T-cell (primary cell): ENCODE measurements at places on chromosomes 16 and 17. TPM values are rescaled to one million over a fixed set of nuclear protein-coding genes. Genes with fewer than 3 reads are reported as not detected.

Gene CHST5
- not detected for total RNA-seq

Gene KIF2B
- total RNA-seq, result not detected

Gene ADAD2
- not detected for total RNA-seq

Gene C17orf67
- 8.4 TPM for total RNA-seq

Gene SCGB1C2
- not detected for total RNA-seq

Gene KRT40
- total RNA-seq, result not detected

Gene LGALS9B
- 0.60 TPM for total RNA-seq

DNA sequence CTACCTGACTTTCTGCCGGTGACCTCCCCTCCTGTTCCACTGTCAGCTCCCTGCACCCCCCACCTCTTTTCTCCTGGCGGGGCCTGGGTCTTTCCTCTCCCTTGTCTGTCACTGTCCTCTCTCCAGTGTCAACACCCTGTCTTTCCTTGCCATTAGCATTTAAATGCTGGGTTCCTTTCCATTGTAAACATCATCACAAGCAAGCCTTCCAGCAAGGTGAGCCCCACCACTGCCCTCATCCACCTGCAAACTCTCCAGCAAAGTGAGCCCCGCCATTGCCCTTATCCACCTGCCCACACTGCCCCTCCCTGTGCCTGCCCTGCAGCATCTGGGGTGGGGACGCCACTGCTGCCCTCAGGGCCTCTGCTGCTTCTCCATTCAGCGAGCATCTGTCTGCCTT is 195.0 kb downstream of the ENGASE start:
- DNase-seq, result no peak
- H3K4me3 ChIP-seq, result no peak overlapping the region
- no peak overlapping the region for H3K27ac ChIP-seq
- H3K27me3 ChIP-seq, result peaks cover 65% of the 10 kb centered on the region

DNA sequence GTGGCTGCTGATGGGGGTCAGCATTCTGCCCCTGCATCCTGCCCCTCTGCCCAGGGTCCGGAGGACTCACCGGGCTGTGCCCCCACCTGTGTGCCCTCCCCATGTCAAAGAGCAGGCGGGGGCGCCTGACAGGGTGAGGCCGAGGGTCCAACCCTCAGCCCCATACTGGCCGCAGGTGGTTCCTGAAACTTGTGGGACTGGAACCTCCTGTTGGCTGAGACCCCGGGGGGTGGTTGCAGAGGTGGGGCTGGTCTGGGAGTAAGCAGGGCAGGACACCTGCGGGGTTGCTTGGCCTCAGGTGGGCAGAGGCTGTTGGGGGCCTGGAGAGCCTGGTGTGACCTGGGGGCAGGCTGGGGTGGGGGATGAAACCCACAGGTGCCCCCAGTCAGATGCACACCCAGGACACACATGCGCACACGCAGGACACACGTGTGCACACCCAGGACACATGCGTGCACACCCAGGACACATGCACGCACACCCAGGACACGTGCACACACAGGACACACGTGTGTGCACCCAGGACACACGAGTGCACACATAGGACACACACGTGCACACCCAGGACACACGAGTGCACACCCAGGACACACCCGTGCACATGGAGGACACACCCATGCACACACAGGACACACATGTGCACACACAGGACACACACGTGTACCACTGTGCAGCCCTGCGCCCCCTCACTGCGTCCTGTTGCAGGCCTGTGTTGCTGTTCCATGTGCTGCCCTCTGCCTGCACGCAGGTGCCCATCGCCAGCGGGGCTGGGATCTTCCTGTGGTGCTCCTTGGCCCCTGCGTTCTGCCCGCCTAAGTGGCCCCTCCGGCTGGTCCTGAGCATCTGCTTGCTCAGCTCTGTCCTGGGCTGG is 31.4 kb downstream of the SOX8 start:
- no peaks in the 10 kb centered on the region for H3K36me3 ChIP-seq
- no peaks in the 10 kb centered on the region for H3K4me1 ChIP-seq
- H3K4me3 ChIP-seq, result no peak overlapping the region
- H3K27me3 ChIP-seq, result no peaks in the 10 kb centered on the region
- no peak overlapping the region for H3K27ac ChIP-seq

DNA sequence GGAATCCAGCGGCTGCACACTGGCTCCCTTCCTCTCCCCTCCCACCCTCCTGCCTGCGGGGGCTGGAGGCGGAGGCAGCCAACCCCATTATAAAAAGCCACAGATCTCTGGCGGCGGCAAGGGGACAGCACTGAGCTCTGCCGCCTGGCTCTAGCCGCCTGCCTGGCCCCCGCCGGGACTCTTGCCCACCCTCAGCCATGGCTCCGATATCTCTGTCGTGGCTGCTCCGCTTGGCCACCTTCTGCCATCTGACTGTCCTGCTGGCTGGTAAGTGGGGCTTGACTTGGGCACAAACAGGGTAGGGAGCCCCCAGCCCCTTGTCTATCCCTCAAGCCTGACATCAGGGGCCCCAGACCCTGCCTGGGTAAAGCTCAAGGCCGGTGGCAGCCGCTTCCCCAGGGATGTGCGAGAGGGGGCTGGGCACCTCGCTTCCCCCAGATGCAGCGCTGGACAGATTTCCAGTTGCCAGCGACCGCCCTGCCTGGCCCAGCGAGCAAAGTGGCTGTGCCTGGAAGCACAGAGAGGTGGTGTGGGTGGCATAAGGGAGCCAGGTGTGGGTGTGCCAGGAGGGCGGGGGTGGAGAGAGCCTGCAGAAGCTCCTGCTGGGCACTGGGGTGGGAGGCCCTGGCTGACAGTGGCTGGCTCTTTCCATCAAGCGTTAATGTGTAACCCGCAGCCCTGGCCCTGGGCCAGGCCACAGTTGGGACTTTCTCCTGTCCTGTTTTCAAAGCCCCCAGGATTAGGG is at the start of gene CX3CL1:
CX3CL1 (plus strand) TSS at position 119 of the 745 bp plus-strand sequence; CDS start at position 198, 79 bp downstream.
- DNase-seq, result no peak
- no peak within 1 kb of the TSS for H3K4me3 ChIP-seq
- H3K27me3 ChIP-seq, result no peaks in the 10 kb centered on the region
- no peaks in the 10 kb centered on the region for H3K4me1 ChIP-seq

- H3K27ac ChIP-seq, result no peak overlapping the region
- no peak for DNase-seq
- H3K4me3 ChIP-seq, result no peak overlapping the region
- no peaks in the 10 kb centered on the region for H3K4me1 ChIP-seq
- H3K27me3 ChIP-seq, result peaks cover 17% of the 10 kb centered on the region
Observed at GRCh38 chr16:58440131-58440530, 47.9 kb downstream of the GINS3 start.

DNA sequence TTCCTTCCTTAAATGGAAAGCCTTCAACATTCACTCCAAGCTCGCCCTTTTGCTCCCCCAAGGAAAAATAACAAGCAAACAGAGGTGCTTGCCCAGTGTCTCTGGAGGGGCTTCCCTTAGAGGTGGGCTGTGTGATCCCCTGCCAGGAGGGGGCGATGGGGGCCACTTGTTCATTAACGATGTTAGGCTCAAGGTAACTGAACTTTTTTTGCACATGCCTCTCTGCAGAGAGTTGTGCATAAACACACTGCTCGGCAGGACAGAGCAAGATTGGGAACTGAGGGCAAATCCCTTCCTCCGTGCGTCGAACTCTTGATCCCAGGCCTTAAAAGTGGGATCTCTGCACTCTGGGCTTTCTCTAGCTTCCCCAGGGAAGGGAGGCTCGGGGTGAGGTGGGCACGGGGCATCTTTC is 15.5 kb upstream of the NAGLU start:
- H3K27ac ChIP-seq, result no peak overlapping the region
- no peaks in the 10 kb centered on the region for H3K27me3 ChIP-seq
- no peaks in the 10 kb centered on the region for H3K36me3 ChIP-seq
- H3K4me3 ChIP-seq, result no peak overlapping the region
- peaks cover 13% of the 10 kb centered on the region for H3K4me1 ChIP-seq

DNA sequence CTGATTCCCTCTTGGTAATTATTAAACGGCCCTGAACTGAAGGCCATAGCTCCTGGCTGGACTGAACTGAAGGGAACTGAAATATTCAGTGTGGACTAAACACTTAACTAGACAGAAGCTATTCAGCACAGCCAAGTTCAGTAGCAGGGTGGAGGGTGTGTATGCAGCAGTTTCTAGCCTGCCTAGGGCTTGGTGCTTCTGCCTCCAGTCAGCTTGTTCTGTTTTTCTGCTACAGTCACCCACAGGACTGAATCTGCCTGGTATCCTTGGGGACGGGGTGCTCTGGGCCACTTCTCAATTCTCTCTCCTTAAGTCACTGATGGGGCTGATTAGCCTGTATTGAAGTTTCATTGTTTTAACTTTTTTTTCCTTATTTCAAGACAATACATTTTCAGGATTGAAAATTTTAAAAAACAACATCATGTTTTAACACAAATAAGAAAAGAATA is 77.1 kb downstream of the WWP2 start:
- H3K36me3 ChIP-seq, result peaks cover 4% of the 10 kb centered on the region
- no peak for DNase-seq
- no peaks in the 10 kb centered on the region for H3K27me3 ChIP-seq
- no peak overlapping the region for H3K27ac ChIP-seq
- no peaks in the 10 kb centered on the region for H3K4me1 ChIP-seq
- H3K4me3 ChIP-seq, result no peak overlapping the region

GRCh38 chr17:65388911-65389310 is 172.5 kb downstream of the AXIN2 start:
- DNase-seq, result no peak
- H3K4me1 ChIP-seq, result peaks cover 5% of the 10 kb centered on the region
- H3K27ac ChIP-seq, result no peak overlapping the region
- H3K36me3 ChIP-seq, result no peaks in the 10 kb centered on the region
- no peaks in the 10 kb centered on the region for H3K27me3 ChIP-seq

DNA sequence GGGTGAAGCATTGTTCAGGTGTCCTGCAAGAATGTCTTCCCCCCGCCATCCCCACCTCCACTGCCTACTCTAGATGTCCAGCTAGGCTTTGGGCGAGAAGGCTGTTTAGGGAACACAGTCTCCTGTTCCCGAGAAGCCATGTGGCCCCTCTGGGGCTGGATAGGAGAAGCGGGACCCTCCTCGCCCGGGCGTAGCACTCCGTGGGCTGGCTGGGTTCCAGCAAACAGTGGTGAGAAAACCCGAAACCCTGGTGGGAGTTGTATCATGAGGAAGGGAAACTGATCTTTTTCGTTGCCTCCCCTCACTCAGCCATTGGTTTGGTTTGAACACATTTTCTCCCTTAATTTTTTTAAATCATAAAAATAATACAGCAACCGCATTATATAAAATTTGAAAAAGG is 56.6 kb downstream of the IRF8 start:
- no peak overlapping the region for H3K4me3 ChIP-seq
- H3K27ac ChIP-seq, result no peak overlapping the region
- H3K27me3 ChIP-seq, result peaks cover 10% of the 10 kb centered on the region
- no peaks in the 10 kb centered on the region for H3K36me3 ChIP-seq

DNA sequence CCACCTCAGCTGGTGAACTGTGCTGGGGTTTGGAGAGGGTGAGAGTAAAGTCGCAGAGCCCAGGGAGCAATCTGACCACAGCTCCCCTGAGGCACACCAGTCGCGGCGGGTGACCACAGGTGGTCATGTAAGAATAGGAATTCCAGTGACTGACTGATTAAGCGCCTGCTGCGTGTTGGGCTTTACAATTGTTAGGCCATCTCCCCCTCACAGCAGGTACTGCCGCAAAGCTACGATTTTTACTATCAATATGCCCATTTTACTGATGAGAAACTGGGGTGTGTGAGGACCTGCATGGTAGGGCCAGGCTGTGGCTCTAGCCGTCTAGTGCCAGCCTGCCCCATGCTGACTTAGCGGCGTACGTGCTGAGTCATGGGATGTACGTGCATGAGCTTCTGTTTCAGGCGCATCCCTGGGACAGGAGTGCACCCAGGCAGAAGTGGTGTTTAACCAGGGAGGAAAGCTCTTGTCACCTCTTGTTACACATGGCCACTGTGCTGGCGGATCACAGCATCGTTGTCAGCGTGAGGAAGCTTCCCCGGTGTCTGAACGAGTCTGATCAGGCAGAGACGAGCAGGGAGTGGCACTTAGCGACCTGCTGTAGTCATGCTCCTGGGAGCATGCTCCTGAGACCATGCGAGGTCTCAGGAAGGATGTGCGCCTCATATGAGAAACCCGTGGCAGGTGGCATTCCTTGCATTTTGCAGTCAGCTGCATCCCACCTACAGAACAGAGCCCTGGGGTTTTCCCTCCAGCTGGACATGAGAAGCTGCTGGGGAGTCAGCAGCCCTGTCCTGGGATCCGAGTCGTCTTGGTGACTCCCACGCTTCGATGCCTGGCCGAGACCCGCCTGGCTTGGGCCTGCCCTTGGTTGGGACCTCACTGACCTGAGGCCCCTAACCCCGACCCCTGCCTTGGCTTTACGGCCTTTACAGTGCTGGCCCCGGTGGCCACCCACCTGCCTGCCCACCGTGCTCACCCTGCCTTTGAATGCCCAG is 163.7 kb upstream of the CHMP6 start:
- peaks cover 44% of the 10 kb centered on the region for H3K36me3 ChIP-seq
- no peak overlapping the region for H3K4me3 ChIP-seq
- peaks cover 9% of the 10 kb centered on the region for H3K4me1 ChIP-seq
- no peak for DNase-seq
- no peak overlapping the region for H3K27ac ChIP-seq

DNA sequence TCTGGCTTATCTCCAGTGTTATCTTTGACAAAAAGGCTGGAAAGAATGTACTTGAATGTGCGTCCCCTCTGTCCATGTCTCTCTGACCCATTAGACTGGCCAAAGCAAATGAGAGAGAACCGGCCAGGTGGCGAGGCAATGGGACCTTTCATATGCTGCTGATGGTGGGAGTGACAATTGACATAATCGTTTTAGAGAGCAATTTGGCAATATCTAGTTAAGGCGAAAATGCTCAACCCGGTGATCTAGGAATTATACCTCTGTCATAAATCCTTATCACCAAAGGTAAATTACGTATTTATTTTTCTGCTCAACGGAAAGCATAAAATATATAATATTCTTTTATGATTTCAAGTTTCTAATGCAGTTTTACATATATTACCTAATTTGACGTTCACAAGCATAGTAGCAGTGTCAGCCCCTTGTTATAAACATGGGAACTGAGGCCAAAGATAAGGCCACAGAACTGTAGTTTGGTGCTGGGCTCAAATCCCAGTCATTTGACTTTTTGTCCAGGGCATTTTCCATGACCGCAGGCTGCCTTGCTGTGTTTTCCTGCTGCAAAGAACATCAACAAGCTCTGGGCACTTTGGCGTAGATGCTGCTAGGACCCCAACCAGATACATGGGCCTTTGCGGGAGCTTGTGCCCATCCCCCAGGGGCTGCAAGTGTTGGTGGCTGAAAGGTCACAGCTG is 14.7 kb upstream of the SDK2 start:
- no peaks in the 10 kb centered on the region for H3K36me3 ChIP-seq
- H3K27me3 ChIP-seq, result peaks cover 7% of the 10 kb centered on the region
- no peak overlapping the region for H3K4me3 ChIP-seq
- H3K27ac ChIP-seq, result no peak overlapping the region
